ENCODE measurements at places on chromosomes 11 and 22. TPM values are rescaled to one million over a fixed set of nuclear protein-coding genes. Genes with fewer than 3 reads are reported as not detected.

The OR52N4 gene
- total RNA-seq: not detected

The AIP gene
- 49.3 TPM for total RNA-seq

The MYO7A gene
- 51.1 TPM for total RNA-seq

The OR4A16 gene
- total RNA-seq: 4.2 TPM

The SLN gene
- 136 TPM for total RNA-seq

The ACR gene
- total RNA-seq: not detected

The GALNT18 gene
- 28.4 TPM for total RNA-seq

The APLNR gene
- total RNA-seq: 42.7 TPM

The TCF20 gene
- 50.8 TPM for total RNA-seq

The POU2AF3 gene
- total RNA-seq: 0.99 TPM

The MAJIN gene
- total RNA-seq: not detected

The C11orf24 gene
- 20.8 TPM for total RNA-seq

Data from camera-type eye (tissue), 1 donor.